ENCODE measurements at places on chromosomes 5 and 9. TPM values are rescaled to one million over a fixed set of nuclear protein-coding genes. Genes with fewer than 3 reads are reported as not detected.

DNA sequence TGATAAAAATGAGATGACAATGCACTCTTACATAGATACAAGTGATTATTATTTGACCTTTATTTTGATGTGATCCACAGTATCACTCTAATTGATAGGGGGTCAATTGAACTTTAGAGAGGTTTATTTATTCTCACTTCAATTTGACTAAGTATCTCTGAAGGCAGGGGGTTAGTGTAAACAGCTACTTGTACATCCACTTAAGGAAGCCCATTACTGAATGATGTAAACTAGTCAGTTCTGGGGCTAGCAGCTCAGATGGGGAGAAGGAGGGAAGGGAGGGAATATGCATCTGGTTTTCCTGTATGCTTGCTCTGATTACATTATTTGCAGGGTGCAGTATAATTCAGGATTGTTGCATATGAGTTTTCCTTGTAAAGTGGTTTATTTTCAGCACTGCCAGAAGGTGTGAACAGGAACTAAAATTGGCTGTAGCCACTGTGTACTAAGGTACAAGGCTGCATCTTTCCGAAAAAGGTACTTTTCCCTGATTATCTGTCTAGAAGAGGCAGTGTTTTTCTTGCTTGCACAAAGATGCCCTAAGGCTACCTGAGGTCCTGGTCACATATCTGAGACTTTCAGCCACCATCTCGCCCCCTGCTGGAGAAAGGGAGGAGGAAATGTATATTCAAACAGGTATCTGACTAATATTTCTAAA is 51.2 kb downstream of the MRPS27 start:
- DNase-seq = peak; percentile 85
- no peaks in the 10 kb centered on the region for H3K27me3 ChIP-seq
- H3K27ac ChIP-seq = no peak overlapping the region

DNA sequence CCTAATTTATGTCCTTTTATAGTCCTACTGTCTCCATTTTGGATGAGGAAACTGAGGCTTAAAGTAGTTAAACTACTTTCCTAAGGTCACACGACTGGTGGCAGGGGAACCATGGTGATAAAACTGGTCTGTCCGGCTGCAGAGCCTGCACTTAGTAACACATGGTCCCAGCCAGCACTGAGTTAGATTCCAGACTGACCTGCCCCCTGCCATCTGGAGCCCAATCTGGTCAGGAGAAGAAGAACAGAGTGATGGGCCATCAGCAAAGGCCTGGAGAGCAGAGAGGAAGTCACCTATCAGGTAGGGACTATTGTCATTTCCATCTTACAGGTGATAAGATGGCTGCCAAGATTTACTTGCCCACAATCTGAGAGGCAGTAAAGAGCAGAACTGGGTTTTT is 86.6 kb upstream of the SLC25A48 start:
- DNase-seq = no peak
- no peaks in the 10 kb centered on the region for H3K4me1 ChIP-seq
- H3K27ac ChIP-seq = no peak overlapping the region
- no peak overlapping the region for H3K4me3 ChIP-seq
- no peaks in the 10 kb centered on the region for H3K27me3 ChIP-seq
- no peaks in the 10 kb centered on the region for H3K36me3 ChIP-seq

GRCh38 chr9:28782630-28783029 is 1209.3 kb upstream of the C9orf72 start:
- no peak overlapping the region for H3K27ac ChIP-seq
- no peaks in the 10 kb centered on the region for H3K27me3 ChIP-seq
- no peak overlapping the region for H3K4me3 ChIP-seq
- H3K4me1 ChIP-seq = no peaks in the 10 kb centered on the region
- H3K36me3 ChIP-seq = no peaks in the 10 kb centered on the region
- DNase-seq = no peak

GRCh38 chr5:180723936-180724335 is 15.9 kb downstream of the OR2Y1 start:
- no peaks in the 10 kb centered on the region for H3K4me1 ChIP-seq
- H3K4me3 ChIP-seq = no peak overlapping the region
- DNase-seq = no peak
- no peak overlapping the region for H3K27ac ChIP-seq
- H3K27me3 ChIP-seq = no peaks in the 10 kb centered on the region

GRCh38 chr9:99069546-99069945 is 35.4 kb upstream of the TGFBR1 start:
- H3K27me3 ChIP-seq = no peaks in the 10 kb centered on the region
- no peak overlapping the region for H3K27ac ChIP-seq
- no peak for DNase-seq
- H3K4me3 ChIP-seq = no peak overlapping the region
- H3K4me1 ChIP-seq = no peaks in the 10 kb centered on the region

GRCh38 chr9:8961186-8961851 is 1161.7 kb upstream of the DMAC1 start:
- no peak for DNase-seq
- peaks cover 1% of the 10 kb centered on the region for H3K4me1 ChIP-seq
- no peaks in the 10 kb centered on the region for H3K27me3 ChIP-seq
- H3K36me3 ChIP-seq = no peaks in the 10 kb centered on the region
- H3K4me3 ChIP-seq = no peak overlapping the region
- H3K27ac ChIP-seq = no peak overlapping the region

GRCh38 chr9:84121991-84122523 is 141.5 kb downstream of the RMI1 start:
- no peaks in the 10 kb centered on the region for H3K36me3 ChIP-seq
- H3K27ac ChIP-seq = no peak overlapping the region
- H3K27me3 ChIP-seq = no peaks in the 10 kb centered on the region
- H3K4me3 ChIP-seq = no peak overlapping the region
- no peak for DNase-seq

DNA sequence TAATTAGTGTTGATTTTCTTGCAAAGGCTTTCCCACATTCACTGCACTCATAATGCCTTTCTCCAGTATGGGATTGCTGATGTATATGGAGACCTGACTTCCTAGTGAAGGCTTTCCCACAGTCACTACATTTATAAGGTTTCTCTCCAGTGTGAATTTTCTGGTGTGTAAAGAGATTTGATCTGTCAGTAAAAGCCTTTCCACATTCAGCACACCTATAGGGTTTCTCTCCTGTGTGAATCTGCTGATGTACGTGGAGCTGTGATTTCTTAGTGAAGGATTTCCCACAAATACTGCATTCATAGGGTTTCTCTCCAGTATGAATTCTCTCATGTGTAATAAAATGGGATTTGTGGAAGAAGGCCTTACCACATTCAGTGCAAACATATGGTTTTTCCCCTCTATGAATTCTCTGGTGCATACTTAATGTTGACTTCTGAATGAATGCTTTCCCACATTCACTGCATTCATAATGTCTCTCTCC is 31.1 kb downstream of the ZNF484 start:
- H3K27me3 ChIP-seq = no peaks in the 10 kb centered on the region
- no peak overlapping the region for H3K4me3 ChIP-seq
- no peaks in the 10 kb centered on the region for H3K4me1 ChIP-seq
- peaks cover 49% of the 10 kb centered on the region for H3K36me3 ChIP-seq

GRCh38 chr5:37437711-37438110 is 58.6 kb downstream of the WDR70 start:
- no peak overlapping the region for H3K27ac ChIP-seq
- H3K4me1 ChIP-seq = peaks cover 5% of the 10 kb centered on the region
- DNase-seq = no peak
- H3K4me3 ChIP-seq = no peak overlapping the region

GRCh38 chr5:38441453-38442246 is 114.8 kb downstream of the LIFR start:
- H3K4me1 ChIP-seq = no peaks in the 10 kb centered on the region
- no peaks in the 10 kb centered on the region for H3K36me3 ChIP-seq
- H3K4me3 ChIP-seq = no peak overlapping the region
- H3K27ac ChIP-seq = no peak overlapping the region
- H3K27me3 ChIP-seq = no peaks in the 10 kb centered on the region

DNA sequence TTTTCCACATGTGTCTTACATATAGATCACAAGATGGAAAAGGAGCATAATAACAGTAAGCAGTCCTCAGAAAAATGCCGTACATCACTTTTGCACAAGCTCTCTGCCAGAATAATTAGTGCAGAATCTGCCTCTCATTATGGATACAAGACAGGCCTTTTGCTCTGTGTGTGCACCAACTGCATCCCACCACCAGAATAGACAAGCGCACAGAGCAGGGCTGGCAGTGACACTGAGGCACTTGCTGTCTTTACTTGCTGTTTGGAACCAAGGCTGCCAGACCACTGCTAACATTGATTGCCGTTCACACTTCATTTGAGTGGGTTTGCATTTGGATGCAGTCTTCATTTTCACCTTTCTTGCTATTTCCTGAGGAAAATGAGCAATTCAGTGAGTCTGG is 741.3 kb downstream of the TLE1 start:
- no peaks in the 10 kb centered on the region for H3K27me3 ChIP-seq
- no peak overlapping the region for H3K4me3 ChIP-seq
- no peak overlapping the region for H3K27ac ChIP-seq
- no peaks in the 10 kb centered on the region for H3K36me3 ChIP-seq
- DNase-seq = peak; percentile 4
- H3K4me1 ChIP-seq = peaks cover 6% of the 10 kb centered on the region

DNA sequence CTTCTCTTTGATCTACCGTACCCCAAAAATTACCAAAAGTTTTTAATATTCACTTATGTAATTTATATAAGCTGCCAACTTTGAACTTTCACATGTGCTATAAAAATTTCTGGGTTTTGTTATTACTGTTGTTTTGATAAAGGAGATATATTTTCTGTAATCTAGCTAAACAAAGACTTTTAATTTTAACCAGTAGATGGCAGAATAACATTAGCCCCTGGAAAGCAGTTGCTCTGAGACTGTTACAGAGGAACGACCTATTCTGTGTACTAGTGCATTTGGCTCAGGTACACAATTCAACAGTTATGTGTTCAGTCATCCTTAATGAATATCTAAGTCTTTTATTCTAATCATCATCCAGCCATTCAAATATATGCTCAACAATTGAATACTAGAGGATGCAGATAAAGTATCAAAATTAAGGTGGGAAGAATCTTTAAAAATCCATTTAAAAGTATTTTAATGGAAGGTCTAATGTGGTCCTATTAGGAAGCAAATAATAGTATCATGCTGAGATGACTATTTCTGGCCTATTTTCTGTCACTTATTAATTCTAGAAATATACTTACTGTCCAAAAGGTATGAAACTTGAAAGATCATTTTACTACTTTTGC is 8.6 kb downstream of the KLHL9 start:
- H3K27ac ChIP-seq = no peak overlapping the region
- H3K27me3 ChIP-seq = no peaks in the 10 kb centered on the region
- H3K4me3 ChIP-seq = no peak overlapping the region
- no peaks in the 10 kb centered on the region for H3K4me1 ChIP-seq

DNA sequence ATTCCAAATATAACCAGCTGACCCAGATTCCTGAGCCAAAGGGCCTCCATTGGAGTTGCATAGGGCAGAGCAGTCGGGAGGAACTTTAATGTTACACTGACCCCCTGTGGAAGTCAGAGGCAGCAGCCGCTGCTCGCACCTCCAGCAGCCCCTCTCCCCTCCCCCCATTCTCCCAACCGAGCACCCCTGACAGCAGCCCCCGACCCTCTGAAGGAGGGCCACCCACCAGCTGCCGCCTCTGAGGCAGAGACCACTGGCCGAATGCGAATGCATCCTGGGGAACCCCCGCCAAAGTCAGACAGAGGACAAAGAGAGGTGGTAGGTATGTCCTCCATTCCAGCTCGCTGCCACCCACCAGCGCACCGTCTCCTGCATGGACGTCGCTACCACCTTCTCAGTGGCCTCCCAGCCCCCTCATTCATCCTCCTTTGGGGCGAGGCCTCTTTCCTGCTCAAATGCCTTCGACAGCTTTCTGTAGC is 231.0 kb downstream of the CDK5RAP2 start:
- H3K27ac ChIP-seq = no peak overlapping the region
- H3K4me1 ChIP-seq = 0 out of 2 replicates have a peak, but pooled peaks cover 4% of the 10 kb centered on the region
- H3K36me3 ChIP-seq = no peaks in the 10 kb centered on the region
- H3K27me3 ChIP-seq = no peaks in the 10 kb centered on the region

- no peak overlapping the region for H3K27ac ChIP-seq
- H3K4me1 ChIP-seq = peaks cover 8% of the 10 kb centered on the region
- no peaks in the 10 kb centered on the region for H3K27me3 ChIP-seq
- H3K36me3 ChIP-seq = no peaks in the 10 kb centered on the region
- no peak for DNase-seq
Observed at GRCh38 chr9:127014910-127015540, 100.4 kb downstream of the RALGPS1 start.

DNA sequence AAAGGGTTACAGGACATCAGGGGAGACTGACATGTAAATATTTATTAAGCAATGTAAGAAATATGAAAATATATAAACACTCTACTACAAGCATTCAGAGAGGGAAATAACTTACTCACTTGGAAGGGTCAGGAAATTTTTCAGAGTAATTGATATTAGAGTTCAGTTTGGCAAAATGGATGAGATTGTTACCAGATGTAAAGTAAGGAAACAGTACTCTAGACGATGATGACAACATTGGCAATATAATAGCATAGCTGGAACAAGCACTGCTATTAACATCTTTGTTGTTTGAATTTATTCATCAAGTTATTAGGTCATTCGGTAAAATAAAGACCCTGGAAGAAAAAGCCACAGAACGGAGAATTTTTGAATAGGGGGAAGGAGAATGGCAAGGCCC is 49.1 kb downstream of the GNA14 start:
- H3K27me3 ChIP-seq = no peaks in the 10 kb centered on the region
- H3K36me3 ChIP-seq = no peaks in the 10 kb centered on the region
- H3K4me1 ChIP-seq = peaks cover 37% of the 10 kb centered on the region

- no peaks in the 10 kb centered on the region for H3K36me3 ChIP-seq
- H3K27ac ChIP-seq = no peak overlapping the region
- peaks cover 15% of the 10 kb centered on the region for H3K4me1 ChIP-seq
- no peak overlapping the region for H3K4me3 ChIP-seq
- H3K27me3 ChIP-seq = no peaks in the 10 kb centered on the region
Observed at GRCh38 chr5:149632311-149633251, 51.3 kb downstream of the ARHGEF37 start.

The ZNF367 gene
- total RNA-seq = 11.5 TPM

The SFXN1 gene
- 121 TPM for total RNA-seq

The TAF11L10 gene
- total RNA-seq = not detected

The ANKRD31 gene
- total RNA-seq = 0.59 TPM

The UBQLN1 gene
- total RNA-seq = 155 TPM

The THBS4 gene
- 23.2 TPM for total RNA-seq

The FOXD4 gene
- 0.31 TPM for total RNA-seq

The FLT4 gene
- 17.3 TPM for total RNA-seq

The SPATA31D4 gene
- not detected for total RNA-seq
